ENCODE measurements at places on chromosomes 12 and 14.

DNA sequence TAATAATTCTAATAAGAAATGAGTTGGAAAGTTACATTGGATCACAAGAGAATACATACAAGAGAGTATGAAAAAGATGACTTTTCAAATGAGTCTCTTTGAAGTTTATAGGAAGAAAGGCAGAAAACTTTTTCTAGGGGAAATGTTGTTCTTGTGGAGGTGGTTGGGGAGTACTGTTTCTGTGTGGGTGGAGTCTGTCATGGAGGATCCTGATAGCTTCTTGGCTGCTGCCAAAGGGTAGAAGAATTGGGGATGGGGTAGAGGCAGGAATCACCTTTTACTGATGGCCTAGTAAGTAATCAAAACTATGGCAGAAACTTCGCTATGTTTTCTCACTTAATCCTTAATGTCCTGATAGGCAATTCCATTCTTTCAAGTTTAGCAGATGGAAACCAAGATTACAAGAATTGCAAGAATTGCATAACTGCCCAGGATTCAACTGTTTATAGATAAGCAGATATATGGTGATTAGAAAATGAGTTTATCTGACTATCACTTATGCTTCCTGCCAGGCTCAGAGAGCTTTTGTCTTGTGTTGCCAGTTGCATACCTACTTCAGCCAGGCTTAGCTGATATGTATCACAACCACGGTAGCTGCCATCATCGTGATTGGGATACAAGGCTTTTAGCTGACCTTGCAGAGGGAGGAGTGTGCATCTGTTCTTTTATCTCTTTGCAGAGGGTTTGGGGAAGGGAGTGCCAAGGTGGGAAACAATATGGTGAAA lies 463.9 kb downstream of the TMTC2 start:
- DNase-seq: no peak

- DNase-seq: peak; percentile 14
Observed at GRCh38 chr12:79420146-79420618, 270.6 kb downstream of the PAWR start.

- DNase-seq: peak; percentile 83
Observed at GRCh38 chr12:10395390-10395998, 5.7 kb upstream of the KLRK1 start.

DNA sequence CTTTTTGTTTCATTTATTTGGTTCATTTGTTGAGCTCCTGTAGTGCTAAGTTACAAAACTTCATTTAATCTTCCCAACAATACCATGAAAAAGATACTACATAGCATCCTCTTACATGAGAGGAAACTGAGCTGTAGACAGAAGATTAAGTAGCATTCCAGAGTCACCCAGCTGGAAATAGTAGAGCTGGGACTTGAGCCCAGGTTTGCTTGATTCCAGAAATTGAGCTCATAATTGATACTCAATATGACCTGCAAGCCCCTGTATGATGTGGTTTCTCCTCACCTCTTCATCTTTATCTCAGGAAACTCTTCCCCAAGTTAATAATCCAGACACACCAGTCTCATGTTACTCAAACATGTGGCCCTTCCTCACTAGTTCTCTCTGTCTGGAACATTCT lies 87.0 kb upstream of the DAAM1 start:
- DNase-seq: no peak

GRCh38 chr12:11927286-11927935 lies 143.3 kb upstream of the BCL2L14 start:
- DNase-seq: no peak

DNA sequence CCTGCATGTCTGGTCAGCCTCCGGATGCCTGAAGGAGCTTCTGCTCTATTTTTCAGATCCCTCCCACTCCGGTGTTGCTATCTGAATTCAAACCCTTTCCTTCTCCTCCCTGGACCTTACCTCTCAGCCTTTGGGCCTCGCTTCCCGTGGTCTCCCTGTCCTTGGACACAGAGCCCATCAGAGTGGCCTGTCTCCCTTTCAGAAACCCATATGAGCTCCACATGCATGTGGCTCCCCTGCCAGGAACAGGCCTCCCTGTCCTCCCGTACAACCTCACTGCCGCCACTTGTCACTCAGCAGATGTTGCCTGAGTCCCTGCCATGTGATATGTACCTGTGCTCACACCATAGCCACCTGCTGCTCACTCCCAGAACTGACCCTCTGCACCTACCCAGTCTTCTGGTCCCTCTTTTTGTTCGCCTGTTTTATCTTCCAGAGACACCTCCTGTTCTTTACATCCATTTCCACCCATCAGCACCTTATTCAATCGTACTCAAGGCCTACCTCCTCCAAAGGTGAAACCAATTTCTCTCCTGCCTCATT lies 182.5 kb downstream of the ZFP36L1 start:
- DNase-seq: no peak

- peak; percentile 79 for DNase-seq
Observed at GRCh38 chr14:68285421-68286179, 466.0 kb downstream of the RAD51B start.

GRCh38 chr14:36086629-36087395 lies 89.7 kb downstream of the PTCSC3 start:
- DNase-seq: no peak

GRCh38 chr12:76173756-76174155 lies 89.3 kb upstream of the NAP1L1 start:
- DNase-seq: no peak

GRCh38 chr12:11580125-11580751 lies 69.2 kb upstream of the ETV6 start:
- peak; percentile 37 for DNase-seq

DNA sequence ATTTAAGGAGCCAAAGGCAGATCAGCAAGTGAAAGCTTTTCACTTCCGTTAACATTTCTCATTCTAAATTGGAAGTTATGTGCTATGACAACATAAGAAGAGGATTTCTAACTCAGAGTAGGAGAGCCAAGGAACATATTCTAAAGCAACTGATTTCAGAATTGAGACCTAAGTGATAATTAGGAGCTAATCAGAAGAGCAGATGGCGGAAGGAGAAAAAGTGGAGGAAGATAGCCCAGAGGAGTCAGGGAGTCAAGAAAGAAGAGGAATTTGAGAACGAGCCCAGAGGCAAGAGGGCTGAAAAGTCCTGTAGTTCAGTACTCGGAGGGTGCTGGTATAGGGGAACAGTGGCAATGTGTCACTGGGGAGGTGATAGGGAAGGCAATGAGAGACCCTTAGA lies 162.4 kb downstream of the CNTN1 start:
- DNase-seq: no peak

GRCh38 chr12:83619973-83620372 lies 933.3 kb downstream of the TMTC2 start:
- no peak for DNase-seq

- no peak for DNase-seq
Observed at GRCh38 chr12:45184147-45184963, 31.5 kb upstream of the ANO6 start.

- no peak for DNase-seq
Observed at GRCh38 chr12:68759852-68760251, 13.9 kb downstream of the SLC35E3 start.

- DNase-seq: no peak
Observed at GRCh38 chr12:123120452-123121166, 30.3 kb downstream of the PITPNM2 start.

- no peak for DNase-seq
Observed at GRCh38 chr12:2460051-2460670, 334.6 kb upstream of the FKBP4 start.

DNA sequence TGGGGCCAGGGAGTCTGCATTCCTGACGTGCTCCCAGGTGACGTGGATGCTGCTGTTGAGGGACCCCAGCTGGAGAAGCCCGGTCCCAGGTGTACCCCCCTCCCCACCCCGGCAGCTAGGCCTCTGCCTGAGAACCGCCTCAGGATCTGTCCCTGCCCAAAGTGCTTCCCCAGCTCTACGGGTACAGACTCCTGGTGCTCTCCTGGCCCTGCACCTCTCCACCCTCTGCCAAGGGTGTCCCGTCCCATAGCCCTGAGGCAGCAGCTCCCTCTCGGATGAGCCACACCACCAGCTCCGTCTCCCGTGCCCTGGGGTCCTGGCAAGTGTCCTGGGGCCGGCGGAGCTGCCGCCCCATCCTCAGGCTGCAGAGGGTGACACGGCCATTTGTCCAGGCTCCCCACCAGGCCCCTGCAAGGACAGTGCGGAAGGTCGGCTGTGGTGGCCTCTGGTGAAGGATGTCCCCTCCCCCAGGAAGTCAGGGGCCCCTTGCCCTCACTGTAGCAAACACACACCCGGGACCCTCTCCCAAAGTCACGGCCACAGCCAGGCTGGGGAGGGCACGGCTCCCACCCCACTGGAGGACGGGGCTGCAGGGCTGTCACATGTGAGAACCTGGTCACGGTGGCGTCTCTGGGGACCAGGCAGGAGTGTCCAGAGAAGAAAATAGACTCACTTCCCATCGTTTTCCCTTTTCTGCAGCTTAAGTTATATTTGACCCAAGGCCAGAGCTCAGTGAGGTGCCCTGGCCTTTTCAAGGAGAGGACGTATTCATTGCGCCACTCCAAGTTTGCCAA lies 74.4 kb upstream of the FBRSL1 start:
- peak; percentile 5 for DNase-seq

DNA sequence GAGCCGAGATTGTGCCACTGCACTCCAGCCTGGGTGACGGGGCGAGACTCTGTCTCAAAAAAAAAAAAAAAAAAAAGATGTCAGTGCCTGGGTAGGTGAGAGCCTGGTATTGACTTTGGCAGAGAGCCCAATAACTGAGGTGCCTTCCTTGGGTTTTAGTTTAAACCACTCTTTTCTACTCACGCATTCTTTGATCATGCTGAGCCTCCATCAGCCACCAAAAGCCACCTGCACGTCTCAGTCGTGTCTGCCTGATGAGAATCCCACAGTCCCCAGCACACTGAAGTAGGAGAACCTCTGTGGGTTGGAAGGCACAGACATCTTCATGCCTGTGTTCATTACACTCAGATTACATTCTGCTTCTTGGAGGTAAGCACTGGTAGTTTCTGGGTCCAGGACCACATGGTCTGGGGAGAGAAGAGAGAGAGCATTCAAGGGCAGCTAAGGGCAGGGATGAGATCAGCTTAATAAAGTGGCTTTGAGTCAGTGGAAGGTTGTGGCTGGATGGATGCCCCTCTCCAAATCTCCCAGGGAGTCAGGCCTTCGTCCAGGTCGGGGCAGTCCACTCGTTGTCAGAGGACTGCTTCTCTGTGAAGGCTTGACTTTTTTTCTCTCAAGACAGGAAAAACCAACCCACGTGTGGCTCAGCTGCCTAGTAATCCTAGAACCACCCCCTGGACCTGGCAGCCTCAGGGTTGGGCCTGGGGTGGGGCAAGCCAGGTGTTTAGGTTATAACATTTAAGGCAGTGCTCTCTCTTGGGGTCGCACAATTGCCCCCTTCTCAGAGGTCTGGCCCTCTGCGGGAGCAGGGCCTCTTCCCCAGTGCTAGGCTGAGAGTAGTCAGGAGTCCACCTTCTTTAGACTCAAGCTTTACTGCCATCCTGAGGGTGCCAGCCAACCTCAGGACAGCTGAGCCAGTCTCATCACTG lies 32.6 kb upstream of the MAX start:
- no peak for DNase-seq

GRCh38 chr14:56189307-56189706 lies 71.1 kb downstream of the PELI2 start:
- DNase-seq: no peak

Measured in OCI-LY7 (cell line).